ENCODE measurements at places on chromosomes 7 and 10.
A peak's percentile ranks its signal among the peaks of the same experiment; 100 is the strongest.

- DNase-seq, result no peak
These were observed 12.0 kb downstream of the SGCE start for GRCh38 chr7:94643771-94644545.

GRCh38 chr10:47165711-47166404 is 134.1 kb upstream of the GDF10 start:
- no peak for DNase-seq

- DNase-seq, result no peak
These were observed 36.1 kb downstream of the ST8SIA6 start for GRCh38 chr10:17418249-17418648.

DNA sequence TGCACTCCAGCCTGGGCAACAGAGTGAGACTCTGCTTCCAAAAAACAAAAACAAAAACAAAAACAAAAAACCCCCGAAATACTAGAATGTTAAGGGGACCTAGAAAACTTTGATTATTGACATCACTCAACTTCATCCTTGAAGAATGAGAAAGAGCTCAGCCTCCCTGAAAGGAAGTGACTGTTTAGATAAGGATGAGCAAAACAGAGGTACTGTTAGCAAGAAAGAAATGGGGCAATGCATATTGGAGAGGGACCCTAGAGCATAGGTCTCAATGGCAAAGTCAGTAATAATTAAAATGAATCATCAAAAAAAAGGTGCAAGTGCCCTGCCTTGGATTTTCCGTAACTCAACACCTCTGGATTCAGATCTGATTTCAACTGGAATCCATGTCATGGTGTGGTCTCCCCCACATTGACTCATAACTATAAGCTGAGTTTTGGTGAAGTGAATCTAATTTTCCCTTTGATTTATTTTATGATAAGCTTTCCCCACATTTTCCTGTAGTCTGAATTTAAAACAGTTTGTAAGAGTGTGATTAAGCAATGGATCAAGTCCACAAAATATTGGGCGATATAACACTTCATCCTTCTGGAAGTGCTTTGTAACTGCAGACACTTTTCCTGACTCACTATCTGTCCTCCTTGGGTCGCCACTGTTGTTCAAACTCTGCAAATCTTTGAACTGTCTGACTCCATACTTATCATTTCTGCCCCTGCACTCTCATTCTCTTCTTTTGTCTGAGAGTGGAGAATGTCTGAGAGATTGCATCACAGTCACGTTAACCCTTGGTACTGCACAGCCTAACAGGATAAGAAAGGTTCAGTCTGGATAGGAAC is 224.8 kb upstream of the LYZL1 start:
- DNase-seq, result no peak

DNA sequence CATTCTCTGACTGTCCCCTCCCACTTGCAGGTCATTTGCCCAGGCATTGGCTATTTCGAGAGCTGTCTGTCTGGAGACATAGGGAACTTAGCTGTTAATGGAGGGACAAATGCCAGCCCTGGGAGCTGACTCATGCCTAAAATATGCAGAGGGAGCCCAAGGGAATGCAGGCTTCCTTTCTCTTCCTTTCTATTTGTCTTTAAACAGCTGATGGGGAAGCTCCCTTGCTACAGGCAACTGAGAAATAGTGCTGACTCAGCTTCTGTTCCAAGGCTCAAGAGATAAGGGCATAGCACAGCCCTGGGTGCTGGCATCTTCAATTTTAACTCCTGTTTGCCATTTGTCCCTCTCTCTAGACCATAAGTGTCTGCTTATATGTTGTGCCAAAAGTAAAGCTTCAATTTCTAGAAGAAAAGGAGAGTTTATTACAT is 82.7 kb upstream of the C1GALT1 start:
- DNase-seq, result peak; percentile 100

- peak; percentile 75 for DNase-seq
These were observed 3.9 kb upstream of the MACC1 start for GRCh38 chr7:20220921-20221547.

DNA sequence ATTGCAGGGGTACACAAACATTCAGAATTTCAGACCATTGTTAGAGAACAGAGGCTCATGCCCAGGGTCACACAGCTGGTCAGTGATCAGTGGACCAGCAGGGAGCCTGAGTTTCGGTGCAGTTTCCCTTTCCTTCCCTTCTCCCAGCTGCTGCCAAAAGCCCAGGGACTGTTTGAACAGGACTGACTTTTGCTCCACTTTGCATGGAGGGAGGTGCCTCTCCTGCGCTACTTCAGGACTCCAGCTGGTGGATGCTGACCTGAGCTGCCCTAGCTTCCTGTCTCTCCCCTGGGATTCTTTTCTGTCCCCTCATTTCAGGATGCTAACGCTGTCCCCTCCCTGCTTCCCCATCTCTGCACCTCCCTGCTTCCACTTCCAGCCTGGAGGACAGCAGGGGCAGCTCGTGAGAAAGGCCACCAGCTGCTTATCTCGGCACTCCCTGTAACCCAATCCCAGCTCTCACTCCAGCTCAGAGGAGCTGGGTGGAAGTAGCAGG is 14.5 kb downstream of the SH2D4B start:
- no peak for DNase-seq

- DNase-seq, result no peak
These were observed 1.6 kb downstream of the PWWP2B start for GRCh38 chr10:132398566-132398991.

GRCh38 chr10:123415523-123415922 is 250.6 kb upstream of the GPR26 start:
- no peak for DNase-seq

- no peak for DNase-seq
These were observed 279.4 kb upstream of the CACNA2D1 start for GRCh38 chr7:82722946-82723345.

DNA sequence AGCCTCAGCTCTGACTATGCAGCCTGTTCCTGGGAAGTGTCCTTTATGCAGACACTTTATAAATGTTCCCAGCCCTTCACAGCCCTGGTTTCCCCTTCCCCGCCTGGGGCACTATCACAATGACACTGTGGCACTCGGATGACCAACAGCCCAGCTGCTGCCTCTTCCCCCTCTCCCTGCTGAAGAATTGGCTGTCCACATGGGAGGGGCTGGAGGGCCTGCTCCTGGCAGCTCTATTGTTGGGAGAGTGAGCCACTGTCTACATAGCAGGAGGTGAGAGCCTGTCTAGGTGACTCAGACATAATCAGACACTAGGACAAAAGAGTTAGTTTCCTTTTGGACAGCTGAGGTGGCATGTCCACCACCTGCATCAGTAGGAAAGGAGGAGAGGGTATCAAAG is 437.5 kb downstream of the PLXNA4 start:
- DNase-seq, result peak; percentile 2

GRCh38 chr10:114862456-114862855 is 40.9 kb downstream of the FHIP2A start:
- DNase-seq, result no peak

- DNase-seq, result no peak
These were observed 104.9 kb downstream of the XRCC2 start for GRCh38 chr7:152571068-152571467.
